Fibroblast of skin of back (primary cell): ENCODE measurements at places on chromosomes 6 and 20.

- no peak for DNase-seq
Measured at GRCh38 chr6:67971812-67972211, 663.3 kb upstream of the ADGRB3 start.

- no peak for DNase-seq
Measured at GRCh38 chr20:34920055-34920454, 35.6 kb downstream of the GSS start.

- no peak for DNase-seq
Measured at GRCh38 chr6:34259529-34260069, 10.8 kb upstream of the SMIM29 start.

GRCh38 chr20:43533060-43533459, 25.6 kb downstream of the L3MBTL1 start:
- peak; percentile 13 for DNase-seq
